ENCODE measurements at places on chromosomes 2 and 18.

GRCh38 chr2:139465789-139466188 lies 685.6 kb upstream of the NXPH2 start:
- no peak for DNase-seq

GRCh38 chr18:78713069-78713468 lies 266.5 kb upstream of the SALL3 start:
- DNase-seq = no peak

DNA sequence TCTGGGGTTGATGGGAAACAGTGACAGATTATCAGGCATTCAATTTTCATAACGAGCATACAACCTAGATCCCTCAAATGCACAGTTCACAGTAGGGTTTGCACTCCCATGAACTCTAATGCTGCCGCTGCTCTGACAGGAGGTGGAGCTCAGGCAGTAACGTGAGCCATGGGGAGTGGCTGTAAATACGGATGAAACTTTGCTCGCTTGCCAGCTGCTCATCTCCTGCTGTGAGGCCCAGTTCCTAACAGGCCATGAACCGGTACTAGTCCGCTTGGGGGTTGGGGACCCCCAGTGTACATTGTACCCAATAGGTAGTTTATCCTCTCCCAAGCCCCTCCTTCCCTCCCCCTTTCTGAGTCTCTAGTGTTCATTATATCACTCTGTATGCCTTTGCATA lies 94.6 kb downstream of the PTH2R start:
- DNase-seq = peak; percentile 93

- no peak for DNase-seq
Observed at GRCh38 chr2:43619511-43619910, 17.5 kb upstream of the PLEKHH2 start.

DNA sequence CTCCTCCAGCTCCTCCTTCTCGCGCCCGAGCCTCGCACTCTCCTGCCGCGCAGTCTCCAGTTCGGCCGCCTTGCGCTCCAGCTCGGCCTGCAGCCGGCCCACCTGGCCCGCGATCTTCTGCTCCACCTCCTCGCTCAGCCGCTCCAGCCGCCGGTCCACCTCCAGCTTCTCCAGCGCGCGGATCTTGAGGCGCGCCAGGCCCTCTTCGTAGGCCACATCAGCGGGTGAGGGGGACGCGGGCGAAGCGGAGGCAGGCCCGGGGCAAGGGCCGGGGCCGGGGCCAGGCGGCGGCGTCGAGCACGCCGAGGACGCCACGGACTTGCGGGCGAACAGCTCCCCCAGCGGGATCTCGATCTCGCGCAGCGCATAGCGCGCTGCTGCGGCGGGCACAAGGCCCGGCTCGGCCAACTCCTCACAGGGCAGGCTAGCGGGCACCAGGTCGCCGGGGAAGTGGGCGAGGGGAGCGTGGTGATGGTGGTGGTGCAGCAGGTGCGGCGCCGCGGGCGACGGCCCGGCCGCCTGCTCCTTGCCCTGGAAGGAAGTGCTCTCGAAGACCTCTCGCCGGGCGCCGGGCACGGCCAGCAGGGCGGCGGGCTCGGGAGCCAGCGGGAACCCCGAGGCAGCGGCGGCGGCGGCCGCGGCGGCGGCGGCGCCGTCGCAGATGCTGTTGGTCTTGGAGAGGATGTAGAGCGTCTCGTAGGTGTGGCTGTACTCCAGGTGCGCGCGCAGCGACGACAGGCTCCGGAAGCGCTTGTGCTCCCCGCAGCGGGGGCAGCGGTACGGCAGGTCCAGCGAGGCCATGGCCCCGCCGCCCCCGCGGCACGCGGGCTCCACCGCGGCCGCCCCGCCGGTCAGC lies 15.2 kb downstream of the FBXO41 start:
- DNase-seq = peak; percentile 85

DNA sequence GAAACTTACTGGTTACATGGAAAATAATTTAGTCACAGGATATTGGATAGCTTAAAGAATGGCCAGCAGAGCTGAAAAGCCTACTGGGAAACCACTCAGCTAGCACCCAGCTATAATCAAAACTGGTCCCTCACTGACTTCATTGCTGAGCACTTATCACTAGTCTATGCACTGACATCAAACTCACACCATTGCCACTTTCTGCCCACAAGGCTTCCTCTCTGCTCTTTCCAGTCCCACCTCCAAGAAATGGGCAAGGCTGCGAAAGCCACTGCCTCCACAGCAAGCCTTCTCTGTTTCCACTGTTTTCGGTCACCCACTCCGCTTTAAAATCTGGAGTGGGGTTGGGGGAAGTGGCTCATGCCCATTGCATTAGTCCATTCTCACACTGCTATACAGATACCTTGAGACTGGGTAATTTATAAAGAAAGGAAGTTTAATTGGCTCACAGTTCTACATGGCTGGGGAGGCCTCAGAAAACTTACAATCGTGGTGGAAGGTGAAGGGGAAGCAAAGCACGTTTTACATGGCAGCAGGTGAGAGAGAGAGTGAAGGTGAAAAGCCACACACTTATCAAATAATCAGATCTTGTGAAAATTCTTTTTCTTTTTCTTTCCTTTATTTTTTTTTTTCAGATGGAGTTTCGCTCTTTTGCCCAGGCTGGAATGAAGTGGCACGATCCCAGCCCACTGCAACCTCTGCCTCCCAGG lies 77.0 kb upstream of the CERS6 start:
- no peak for DNase-seq

DNA sequence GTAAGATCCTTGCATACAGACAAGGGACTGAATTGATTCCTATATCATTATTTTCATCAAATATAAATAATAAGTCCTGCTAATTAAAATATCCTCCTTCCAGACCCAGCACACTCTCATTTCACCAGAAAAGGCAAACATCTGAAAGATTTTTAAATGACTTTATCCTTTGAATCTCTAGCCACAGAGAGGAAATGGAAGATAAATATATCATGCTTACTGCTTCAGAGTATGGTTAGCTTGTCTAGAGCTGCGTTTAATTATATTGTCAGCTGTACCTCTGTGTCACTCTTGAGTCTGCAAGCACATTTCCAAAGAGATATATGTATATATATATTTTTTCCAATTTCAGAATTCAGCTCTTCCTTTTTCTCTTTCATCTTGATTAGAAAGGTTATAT lies 232.7 kb downstream of the TRIB2 start:
- DNase-seq = no peak

- DNase-seq = no peak
Observed at GRCh38 chr2:239605409-239605808, 204.6 kb upstream of the HDAC4 start.

- no peak for DNase-seq
Observed at GRCh38 chr2:42329736-42330135, 31.3 kb downstream of the COX7A2L start.

GRCh38 chr18:48152549-48152948 lies 222.1 kb upstream of the SMAD2 start:
- DNase-seq = no peak

GRCh38 chr2:127465258-127465657 lies 47.0 kb downstream of the PROC start:
- DNase-seq = no peak

- no peak for DNase-seq
Observed at GRCh38 chr2:191032588-191033429, 18.8 kb upstream of the STAT1 start.

- DNase-seq = no peak
Observed at GRCh38 chr18:67432806-67433205, 83.7 kb downstream of the DSEL start.

- DNase-seq = no peak
Observed at GRCh38 chr2:163343316-163343715, 392.5 kb downstream of the FIGN start.

DNA sequence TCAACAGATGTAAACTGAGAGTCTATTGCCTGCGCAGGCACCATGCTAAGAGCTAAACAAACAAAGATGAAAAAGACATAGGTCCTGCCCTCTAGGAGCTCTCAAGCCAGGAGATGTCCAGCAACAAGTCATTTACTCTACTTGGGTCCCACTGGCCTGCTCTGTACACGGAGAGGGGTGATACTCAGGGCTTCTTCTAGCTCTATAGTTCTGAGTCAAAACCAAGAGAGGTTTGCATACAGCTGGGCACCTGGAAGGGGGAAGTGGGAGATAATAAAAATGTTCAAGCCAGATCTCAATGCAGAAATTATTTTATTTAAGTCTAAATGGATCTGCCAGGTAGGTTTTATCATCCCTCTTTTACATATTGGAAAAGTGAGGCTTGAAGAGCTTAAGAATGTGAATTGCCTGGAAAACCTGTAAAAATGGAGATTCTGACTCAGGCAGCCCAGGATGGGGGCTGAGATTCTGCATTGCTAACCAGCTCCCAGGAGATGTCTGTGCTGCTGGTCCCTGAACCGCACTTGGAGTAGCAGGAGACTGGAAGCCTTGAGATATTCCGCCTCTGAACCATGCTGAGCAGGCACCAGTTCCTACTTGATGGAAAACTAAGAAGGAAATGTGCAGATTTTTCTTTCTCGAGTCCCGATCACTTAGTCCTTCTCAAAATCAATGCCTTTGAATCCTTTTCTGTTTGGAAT lies 201.1 kb downstream of the PRKCE start:
- no peak for DNase-seq

DNA sequence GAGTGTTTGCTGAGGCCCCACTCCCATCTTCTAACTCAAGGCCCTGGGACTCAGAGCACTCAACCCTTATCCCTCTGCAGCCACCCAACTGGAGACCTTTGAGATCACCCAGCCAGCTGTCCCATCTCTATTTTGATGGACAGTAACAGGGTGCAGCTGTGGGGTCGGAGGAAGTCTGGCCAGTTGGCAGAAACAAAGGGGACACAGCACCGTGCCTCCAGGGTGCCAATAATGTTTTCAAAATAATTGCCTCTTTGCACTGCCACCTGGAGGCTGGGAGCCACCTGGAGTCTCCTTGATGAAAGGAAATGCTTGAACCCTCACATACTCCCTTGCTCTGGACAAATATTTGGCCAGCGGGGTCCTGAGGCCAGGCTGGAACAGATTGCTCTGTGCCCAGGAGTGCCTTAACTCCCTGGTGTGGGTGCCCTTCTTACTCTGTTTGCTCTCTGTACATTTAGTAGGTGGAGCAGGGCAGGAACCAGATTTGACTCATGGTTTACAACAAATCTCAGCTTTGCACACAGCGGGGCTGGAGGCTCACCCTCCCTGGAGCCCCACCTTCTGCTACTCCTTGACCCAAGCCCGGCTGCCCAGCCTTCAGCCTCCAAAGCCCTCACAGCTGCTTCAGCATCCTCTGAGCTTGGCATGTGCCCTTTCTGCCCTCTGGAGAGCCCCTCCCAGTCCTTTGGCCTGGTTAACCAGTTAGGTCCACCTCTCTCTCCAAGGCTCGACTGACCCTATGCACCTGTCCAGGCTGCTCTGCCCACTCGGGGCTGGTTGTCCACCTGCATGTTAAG lies 17.2 kb downstream of the MAL start:
- DNase-seq = peak; percentile 21

- DNase-seq = no peak
Observed at GRCh38 chr2:23387845-23388244, 2.9 kb downstream of the KLHL29 start.

- no peak for DNase-seq
Observed at GRCh38 chr2:215071676-215072075, 66.8 kb downstream of the ABCA12 start.

DNA sequence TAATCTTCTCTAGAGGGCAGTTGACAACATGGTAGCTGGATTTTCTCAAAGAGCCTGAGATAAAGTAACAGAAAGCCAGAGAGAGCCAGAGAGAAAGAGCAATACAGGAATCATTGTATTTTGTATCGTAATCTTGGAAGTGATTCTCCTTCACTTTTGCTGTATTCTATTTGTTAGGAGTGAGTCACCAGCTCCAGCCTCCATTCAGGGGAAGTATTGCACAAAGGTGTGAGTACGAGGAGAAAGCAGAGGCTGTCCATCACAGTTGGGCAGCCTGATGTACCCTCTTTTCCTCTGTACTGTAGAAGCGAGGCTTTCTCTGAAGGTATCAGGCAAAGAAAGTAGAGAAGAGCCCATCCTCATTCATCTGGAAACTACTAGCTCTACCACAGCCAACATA lies 176.8 kb downstream of the KCNS3 start:
- DNase-seq = no peak

- DNase-seq = no peak
Observed at GRCh38 chr2:191783416-191783815, 63.5 kb downstream of the CAVIN2 start.

GRCh38 chr18:71850602-71851001 lies 693.5 kb downstream of the CBLN2 start:
- DNase-seq = no peak

GRCh38 chr2:102356381-102356712 lies 751 bp downstream of the IL18R1 start:
- no peak for DNase-seq

GRCh38 chr2:14903709-14904374 lies 271.3 kb downstream of the LRATD1 start:
- peak; percentile 14 for DNase-seq

DNA sequence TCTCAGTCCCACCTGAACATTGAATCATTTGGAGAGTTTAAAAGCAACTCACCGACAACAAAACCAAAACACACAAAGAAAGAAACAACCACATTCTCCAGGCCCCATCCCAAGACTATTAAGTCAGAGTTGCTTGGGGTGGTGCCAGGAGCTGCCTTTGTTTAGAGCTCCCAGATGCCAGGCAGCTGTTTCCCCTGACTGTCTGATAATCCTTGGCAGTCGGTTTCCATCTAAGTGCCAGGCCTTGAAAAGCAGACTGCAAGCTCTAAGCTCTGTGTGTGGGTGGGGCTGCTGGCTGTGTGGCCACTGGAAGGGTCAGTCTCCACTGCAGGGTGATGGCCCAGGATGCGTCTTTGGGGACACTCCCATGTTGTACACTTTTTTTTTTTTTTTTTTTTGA lies 255.3 kb upstream of the AGAP1 start:
- no peak for DNase-seq

DNA sequence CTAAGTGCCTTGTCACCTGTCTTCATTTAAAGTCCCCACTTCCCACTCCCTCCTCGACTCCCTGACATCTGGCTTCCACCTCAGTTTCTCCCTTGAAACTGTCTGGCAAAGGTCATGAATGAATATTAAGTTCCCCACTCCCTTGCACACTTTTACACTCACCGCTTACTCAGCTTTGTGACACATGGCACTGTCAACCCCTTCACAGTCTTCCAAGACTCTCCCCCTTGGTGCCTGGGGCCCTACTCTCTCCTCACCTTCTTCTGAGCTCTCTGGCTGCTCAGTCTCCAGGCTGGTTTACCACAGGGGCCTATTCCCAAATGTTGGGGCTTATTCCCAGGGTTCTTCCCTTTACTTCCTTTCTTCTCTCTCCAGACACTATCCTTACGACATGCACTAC lies 17.9 kb upstream of the PTPN4 start:
- DNase-seq = no peak

DNA sequence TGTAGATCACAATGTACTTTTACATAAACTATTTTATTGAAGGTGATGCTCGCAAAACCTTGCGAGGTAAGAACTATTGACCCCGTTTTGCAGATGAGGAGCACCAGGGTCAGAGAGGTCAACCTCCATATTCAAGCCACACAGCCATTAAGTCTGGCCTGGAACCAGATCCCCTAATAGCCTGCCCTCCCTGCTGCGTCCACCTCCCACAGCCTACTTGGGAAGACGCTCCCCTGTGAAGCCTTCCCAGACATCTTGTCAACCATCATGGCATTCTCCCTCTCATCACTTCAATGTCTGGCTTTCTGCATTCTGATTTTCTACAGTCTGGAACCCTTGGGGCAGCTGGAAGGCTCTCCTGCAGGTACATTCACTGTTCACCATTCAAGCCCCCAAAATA lies 101.0 kb downstream of the TTC32 start:
- no peak for DNase-seq
